ENCODE measurements at places on chromosomes 1 and 21. TPM values are rescaled to one million over a fixed set of nuclear protein-coding genes. Genes with fewer than 3 reads are reported as not detected.

GRCh38 chr1:205746757-205747412, 3.1 kb downstream of the NUCKS1 start:
- DNase-seq = no peak

GRCh38 chr1:223199094-223199647, 56.1 kb upstream of the TLR5 start:
- DNase-seq = peak; percentile 22

DNA sequence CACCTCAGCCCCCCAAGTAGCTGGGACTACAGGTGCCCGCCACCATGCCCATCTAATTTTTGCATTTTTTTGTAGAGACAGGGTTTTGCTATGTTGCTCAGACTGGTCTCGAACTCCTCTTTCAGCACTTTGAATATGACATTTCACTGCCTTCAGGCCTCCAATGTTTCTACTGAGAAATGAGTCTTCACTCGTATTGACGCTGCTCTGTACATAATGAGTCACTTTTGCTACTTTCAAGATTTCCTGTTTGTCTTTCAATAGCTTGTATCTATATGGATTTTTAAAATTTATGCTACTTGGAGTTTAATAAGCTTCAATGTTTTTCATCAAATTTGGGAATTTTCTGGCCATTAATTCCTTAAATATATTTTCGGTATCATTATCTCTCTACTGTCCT, 64.7 kb downstream of the GORAB start:
- no peak for DNase-seq

DNA sequence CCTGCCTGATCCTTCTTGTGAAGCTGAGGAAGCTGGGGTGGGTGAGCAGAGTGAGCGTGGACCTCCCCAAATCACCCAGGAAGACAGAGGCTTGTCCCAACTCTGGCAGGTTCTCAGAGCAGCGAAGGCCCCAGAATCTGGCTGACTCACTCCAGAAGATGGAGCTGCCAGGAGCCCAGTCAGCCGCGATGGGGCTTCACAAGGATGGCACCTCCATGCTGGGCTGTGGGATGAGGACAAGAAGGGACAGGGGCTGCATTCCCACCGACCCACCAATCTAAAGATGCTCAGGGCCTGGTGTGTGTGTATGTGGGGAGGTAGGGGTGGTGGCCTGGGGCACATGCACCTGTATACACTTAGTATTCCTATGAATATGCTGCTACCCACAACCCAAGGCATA, 52.9 kb downstream of the ATP1A1 start:
- no peak for DNase-seq

DNA sequence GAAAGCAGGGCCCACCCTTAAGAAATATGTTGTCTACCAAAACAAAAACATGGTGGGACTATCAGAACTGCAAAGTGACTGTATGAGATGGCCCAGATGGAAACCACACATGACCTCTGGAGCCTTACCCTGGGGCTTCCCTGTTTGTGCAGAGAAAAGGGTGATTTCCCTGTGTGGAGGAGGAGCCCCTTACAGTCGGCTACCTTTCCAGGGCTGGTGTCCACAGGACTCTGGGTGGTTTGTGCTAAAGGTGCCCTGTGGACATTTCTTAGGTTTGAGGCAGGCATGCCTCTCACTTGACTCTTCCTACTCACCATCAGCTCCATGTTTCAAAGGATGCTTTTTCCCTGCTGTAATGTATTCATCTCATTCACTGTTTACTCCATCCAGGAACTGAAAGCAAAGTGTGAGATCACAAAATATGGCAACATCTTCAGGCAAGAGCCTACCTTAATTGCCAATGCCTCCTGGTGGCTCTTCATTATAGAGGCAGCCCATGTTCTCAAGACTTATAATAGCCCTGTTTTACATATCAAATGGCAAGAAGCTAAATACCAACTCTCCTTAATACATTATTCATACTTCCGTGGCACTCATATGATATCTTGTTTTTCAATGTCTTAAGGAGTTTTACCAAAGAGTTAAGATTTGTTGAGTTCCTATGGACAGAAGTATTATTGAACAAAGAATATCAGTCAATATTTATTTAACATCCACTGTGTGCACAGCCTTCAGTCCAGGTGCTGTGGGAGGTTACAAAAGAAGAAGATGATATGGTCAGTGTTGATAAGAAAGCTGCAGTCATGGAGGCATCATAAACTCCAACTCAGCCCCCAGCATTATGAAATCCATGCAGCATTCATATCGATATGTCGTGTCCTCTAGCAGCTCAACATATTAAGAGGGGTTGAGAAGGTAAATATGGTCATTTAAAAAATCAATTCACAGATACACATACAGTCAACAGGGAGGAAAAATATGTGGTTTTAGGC, 15.5 kb upstream of the TFF3 start:
- DNase-seq = no peak

DNA sequence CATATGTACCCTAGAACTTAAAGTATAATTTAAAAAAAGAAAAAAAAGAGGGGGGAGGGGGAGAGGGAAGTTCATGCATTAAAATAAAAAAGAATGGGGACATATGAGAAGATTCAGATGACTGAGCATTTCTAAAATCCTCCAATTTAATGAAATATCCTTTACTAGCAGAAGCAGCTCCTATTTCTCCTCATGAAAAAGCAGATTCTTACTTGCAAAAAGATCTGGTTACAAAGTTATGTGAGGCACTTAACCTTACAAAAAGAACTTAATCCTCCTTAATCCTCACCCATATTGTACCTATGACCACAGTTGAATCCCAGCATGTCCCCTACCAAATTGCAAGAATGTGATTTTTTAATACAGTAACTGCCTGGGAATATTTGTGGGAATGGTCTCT, 298.5 kb downstream of the SRGAP2C start:
- no peak for DNase-seq

DNA sequence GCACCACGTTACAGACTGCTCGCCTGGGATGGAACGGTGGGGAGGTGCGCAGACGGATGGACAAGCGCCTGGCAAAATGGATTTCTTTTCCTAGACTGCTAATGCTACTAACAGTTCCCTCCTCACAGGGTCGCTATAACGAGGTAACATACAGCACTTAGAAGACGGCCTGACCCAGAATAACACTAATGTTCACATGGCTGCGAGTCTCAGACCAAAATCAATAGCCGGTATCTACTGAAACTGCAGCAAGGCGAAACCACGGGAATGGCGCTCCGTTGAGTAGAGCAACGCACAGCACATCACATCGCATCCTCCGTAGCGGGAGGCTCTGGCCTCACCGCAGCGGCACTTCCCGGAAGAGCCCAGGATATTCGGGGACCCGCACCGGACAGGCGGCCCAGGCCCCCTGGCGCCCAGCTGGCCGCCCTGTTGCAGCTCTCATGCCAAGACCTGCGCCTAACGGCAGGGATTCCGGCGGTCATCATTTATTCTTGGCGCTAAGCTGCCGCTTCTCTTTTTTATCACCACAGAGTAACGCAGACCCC, 46.6 kb downstream of the VPS26C start:
- no peak for DNase-seq

DNA sequence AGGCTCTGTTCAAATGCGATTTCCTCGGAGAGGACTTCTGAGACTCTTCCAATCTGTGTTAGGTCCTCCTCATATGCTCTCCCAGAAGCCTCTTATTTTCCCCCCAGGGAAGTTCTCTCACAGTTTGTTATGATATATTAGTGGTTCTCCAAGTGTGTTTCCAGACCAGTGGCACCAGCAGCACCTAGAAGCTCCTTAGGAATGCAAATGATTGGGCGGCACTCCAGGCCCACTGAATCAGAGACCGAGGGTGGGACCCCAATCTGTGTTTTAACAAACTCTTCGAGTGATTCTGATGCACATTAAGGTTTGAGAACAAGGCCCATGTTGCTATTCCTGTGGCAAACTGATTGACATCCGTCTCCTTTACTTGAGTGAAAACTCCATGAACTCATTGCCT, 63.0 kb downstream of the NMNAT2 start:
- DNase-seq = no peak

GRCh38 chr21:17900990-17901385, 81.8 kb upstream of the C21orf91 start:
- DNase-seq = no peak

DNA sequence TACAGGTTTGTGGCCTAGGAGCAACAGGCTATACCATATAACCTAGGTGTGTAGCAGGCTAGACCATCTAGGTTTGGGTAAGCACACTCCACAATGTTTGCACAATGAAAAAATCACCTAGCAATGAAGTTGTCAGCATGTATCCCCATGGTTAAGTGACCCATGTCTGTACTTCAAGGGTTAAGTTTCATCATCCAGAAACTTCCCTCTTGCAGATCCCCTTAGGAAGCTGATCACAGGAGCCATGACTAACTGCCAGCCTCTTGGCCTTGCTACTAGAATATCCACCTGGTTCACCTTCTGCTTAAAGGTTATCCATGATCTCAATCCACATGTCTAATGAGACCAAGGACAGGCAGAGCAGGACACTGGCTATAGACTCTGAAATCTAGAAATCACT, 3.5 kb upstream of the UBXN10 start:
- DNase-seq = no peak

DNA sequence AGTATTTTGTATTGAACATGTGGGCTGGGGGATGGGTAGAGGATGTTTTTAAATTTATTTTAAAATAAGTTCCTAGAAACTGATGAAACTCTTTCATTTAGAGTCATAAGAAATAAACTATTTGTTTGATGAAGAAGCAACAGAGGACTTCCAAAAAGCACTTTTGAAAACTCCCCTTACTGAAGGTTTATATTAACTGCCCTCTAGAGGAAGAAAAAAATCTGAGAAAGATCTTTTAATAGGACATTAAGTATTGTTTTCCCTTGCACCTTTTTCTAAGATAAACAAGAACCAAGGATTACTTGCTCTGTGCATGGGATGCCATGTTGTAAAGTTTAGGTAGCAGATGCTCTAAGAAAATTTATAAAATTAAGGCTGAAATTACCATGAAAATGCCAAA, 14.1 kb downstream of the DISP1 start:
- no peak for DNase-seq

DNA sequence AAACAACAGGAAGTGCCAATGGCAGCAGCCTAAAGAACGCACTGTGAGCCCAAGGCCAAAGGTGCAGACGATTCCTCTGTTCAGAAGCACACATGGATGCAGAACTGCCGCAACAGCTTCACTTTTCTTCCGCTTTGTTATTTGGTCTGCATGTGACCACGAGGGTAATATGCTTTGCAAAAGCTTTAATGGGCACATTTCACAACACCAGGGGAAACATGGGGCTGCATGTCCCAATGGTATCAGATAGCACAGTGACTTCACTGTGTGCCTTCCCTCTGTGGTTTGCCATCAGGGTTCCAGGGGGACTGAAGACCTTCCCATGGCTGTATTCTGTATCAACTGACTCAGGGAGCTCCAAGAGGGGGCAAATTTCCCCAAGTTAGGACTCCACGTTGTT, 28.3 kb downstream of the THAP3 start:
- no peak for DNase-seq

- no peak for DNase-seq
These were observed 102.7 kb downstream of the LYST start for GRCh38 chr1:235763962-235764361.

GRCh38 chr1:22412932-22413727, 38.5 kb upstream of the ZBTB40 start:
- no peak for DNase-seq

- no peak for DNase-seq
These were observed 393.6 kb downstream of the PTPRU start for GRCh38 chr1:29629814-29630516.

DNA sequence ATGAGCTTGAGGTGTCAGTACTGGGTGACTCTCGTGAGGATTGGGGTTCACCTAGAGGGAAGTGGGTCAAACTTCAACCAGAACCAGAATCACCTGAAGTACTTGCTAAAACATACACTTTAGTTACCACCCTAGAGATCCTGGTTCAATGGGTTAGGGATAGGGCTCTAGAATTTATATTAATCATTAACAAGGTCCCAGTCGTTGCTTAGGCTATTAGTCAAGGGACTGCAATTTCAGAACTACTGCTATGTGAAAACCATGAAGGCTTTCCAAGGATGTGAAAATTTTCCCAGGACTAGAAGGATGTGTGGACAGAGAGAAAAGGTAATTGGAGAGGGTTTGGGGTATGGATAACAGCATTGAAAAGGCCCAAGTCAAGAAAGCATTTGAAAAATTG, 162.6 kb downstream of the GRIK1 start:
- no peak for DNase-seq

DNA sequence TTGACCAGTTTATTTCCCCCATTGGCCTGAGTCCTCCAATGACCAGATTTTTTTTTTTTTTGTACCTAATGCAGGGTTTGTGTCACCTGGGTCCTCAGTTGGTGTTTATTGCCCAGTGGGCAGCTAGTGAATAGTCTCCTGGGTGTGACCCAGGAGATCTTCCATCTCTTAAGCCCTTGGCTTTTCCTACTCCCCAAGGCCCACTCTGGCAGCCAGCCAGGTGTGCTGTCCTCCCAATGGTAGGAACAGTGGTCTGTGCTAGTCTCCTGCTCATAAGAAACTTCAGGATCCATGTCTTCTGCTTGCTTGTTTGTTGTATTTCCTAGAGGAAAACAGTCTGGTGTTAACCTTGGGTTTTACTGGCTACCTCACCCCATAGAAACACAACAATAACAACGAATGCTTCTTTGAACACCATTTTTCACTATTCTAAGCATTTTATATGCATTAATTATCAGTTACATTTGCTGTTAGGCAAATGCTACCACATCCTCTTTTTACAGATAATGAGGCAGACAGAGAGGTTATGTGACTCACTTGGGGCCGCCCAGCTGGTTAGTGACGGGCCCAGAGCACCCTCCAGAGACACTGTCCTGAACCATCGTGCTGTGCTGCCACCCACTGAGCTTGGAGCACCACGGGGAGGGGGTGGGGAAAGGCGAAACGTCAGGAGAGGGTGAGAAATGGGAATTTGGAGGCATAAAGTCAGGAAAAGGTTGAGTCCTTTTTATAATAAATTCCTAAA, 107.5 kb downstream of the HIVEP3 start:
- no peak for DNase-seq

GRCh38 chr21:32894321-32894720, 122.8 kb upstream of the PAXBP1 start:
- no peak for DNase-seq

- DNase-seq = no peak
These were observed 141.4 kb downstream of the RUNX1 start for GRCh38 chr21:34907461-34908418.

- DNase-seq = no peak
These were observed 141.1 kb downstream of the DISP1 start for GRCh38 chr1:222955964-222956363.

- DNase-seq = no peak
These were observed 11.6 kb upstream of the ETS2 start for GRCh38 chr21:38793926-38794713.

Gene PRAMEF20
- not detected for total RNA-seq

Gene FOXJ3
- total RNA-seq = 49.6 TPM

Gene CELA3A
- total RNA-seq = not detected

Gene S1PR1
- total RNA-seq = 28.8 TPM

Gene SPTA1
- not detected for total RNA-seq

Gene GRIK1
- total RNA-seq = not detected

Gene BCAR3
- 25.0 TPM for total RNA-seq

Gene PLA2G4A
- total RNA-seq = 0.66 TPM

Gene LAX1
- total RNA-seq = 0.19 TPM

Gene PSMG1
- 53.5 TPM for total RNA-seq

Gene FAM151A
- not detected for total RNA-seq

Gene TRIM63
- 2,637 TPM for total RNA-seq

Gene VASH2
- not detected for total RNA-seq
